ENCODE measurements at places on chromosomes 3 and 15.

- no peak for DNase-seq
Measured at GRCh38 chr15:69380100-69380725, 33.9 kb upstream of the KIF23 start.

- no peak for DNase-seq
Measured at GRCh38 chr3:167110901-167111300, 269.2 kb downstream of the ZBBX start.

DNA sequence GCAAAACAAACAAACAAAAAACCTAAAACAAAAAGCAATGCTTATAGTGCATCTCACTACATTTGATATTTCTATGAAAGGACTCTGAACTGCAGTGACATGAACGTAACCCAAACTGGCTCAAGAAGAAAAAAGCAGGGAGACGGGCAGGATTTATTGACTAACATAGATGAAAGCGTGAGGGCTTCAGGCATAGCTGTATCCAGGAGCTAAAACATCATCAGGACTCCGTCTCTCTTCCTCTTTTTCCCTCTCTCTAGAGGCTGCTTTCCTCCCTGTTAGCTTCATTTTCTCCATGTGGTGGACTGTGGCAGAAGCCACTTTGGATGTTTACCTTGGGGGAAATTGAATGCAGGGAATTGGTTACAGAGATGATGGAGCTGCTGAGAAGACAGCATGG is 418.2 kb upstream of the PROK2 start:
- DNase-seq: no peak

DNA sequence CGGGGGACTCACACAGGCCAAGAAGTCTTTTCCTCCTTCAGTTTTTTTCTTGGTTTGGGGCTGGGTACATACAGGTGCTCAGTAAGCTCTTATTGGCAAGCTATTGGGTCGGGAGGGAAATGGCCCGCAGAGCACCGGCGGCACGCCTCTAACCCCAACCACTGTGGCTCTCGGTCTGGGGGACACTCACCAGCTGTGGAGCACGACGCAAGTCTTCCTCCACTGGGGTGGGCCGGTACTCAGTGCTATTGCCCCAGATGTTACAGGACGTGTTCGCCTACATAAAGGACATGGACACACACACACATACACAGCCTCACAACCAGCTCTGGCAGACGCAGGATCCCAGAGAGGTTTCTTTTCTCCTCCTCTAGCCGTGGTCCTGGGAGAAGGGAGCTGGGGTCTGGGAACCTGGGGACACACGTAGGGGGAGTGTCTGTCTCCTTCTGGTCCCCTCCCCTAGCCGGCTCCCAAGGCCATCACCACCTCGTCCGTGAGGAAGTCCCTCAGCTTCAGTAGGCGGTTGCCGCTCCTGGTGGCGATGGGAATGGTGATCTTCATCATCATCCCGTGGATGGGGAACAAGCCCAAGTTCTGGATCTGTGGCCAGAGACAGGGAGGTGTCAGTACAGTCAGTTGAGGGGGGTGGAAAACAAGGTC is 33.4 kb downstream of the FEM1B start:
- no peak for DNase-seq

DNA sequence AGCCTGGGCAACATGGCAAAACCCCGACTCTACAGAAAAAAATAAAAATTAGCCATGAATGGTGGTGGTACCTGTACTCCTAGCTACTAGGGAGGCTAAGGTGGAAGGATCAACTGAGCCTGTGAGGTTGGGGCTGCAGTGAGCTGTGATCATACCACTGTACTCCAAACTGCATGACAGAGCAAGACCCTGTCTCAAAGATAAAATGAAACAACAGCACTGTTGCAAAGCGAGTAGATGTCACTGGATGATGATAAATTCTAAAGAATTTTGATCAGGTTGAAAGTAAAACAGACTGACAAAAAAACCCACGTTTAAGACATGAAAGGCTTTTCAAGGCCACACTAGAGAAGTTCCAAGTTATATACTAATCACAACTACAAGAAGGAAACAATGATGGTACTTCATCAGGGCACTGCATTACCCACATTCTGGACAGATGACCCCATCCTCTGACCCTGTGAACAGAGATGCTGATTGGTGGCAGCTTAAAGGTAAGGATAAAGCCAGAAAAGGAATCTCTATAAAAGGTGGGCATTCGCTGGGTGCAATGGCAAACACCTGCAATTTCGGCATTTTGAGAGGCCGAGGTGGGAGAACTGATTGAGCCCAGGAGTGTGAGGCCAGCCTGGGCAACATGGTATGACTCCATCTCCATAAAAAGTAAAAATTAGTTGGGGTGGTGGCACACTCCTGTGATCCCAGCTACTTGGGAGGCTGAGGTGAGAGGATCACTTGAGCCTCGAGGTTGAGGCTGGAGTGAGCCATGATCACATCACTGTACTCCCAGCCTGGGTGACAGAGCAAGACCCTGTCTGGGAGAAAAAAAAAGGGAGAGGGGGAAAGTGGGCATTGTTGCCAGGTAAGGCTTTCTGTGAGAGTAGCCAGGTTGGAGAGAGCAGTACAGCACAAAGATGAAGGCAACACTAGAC is 59.2 kb downstream of the TBL1XR1 start:
- no peak for DNase-seq

DNA sequence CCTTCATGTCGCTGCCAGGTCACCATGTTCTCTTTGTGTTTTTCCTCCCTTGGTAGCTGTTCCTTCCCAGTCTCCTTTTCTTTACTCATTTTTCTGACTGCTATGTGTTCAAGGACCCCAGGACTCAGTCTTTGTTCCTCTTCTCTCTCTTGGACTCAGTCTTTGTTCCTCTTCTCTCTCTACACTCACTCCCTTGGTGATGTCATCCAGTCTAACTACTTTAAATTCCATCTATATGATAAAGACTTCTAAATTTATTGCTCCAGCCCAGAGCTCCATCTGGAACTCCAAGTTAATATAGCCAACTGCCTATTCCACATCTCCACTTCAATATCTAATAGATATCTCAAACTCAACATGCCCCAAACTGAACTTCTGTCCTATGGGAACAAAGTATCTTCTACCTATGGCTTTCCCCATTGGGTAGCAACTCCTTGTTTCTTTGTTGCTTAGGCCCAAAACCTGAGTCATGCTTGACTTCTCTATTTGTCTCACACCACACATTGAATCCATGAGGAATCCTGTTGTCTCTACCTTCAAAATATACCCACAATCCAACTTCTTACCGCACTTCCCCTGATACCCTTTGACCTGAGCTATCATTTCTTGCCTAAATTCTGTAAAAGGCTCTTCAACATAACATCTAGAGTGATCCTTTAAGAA is 4.9 kb upstream of the DYNC1LI1 start:
- no peak for DNase-seq

DNA sequence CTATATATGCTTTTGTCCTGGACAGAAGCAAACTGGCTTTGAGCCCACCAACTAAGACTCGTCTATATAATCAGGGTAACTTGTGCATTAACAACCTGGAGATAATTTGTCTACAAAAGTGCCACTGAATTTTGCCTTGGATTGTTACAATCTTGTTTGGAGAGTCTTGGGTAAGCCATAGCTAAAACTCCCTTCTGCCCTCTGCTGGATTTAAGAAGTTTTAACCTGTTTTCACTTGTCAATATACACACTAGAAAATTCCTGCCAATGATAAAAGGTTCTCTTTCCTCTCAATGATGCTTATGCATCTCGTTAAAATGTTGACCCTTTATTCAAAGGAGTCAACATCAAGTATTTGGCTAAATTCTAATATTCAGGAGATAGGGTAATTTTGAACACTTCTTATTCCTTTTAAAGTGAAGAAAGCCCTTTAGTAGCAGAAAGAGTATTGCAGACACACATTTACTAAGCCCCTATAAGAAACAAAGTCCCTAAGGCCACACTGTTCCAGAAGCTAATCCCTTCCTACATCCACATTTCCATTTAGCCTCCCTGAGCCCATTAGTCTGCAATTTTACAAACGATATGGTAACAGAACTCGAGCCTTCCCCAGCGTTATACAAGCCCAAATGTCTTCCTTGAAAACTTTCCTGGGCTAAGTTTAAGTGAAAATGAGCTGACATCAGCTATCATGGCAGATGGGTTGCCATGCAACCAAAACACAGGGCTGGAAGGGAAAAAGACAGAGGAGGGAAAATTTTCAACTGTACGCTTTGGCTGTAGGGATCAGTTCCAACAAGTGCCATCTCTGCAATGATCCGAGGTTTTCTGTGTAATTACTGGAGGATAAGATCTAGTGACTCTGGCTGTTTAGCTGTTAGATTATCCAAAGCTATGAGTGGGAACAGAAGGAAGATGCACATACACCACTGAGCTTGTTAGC is 75.9 kb upstream of the FGF12 start:
- DNase-seq: peak; percentile 34

- DNase-seq: no peak
Measured at GRCh38 chr3:124075753-124076152, 83.8 kb upstream of the ROPN1 start.

- no peak for DNase-seq
Measured at GRCh38 chr3:1447452-1447851, 354.6 kb downstream of the CNTN6 start.

GRCh38 chr3:182252802-182253201 is 540.5 kb upstream of the ATP11B start:
- no peak for DNase-seq

GRCh38 chr3:39911465-39912309 is 102.3 kb downstream of the MYRIP start:
- no peak for DNase-seq

- no peak for DNase-seq
Measured at GRCh38 chr15:27686369-27686768, 412.7 kb downstream of the OCA2 start.

DNA sequence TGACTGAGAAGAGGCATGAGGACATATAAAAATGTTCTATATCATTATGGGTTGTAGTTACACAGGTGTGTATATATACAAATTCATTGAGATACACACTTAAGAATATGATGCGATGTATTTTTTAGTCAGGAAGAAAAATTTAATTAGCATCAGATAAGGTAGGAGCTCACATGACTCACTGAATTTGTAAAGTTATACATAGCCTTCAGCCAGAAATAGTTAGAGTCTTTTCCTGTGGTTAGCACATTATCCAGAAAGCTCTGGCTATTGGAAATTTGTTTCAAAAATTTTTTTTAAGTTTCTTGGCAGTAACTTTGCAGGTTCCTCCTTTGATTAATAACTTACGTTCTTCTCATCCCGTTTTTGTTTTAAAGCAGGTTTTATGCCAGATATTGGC is 88.6 kb downstream of the STT3B start:
- DNase-seq: no peak

GRCh38 chr3:7368597-7368996 is 507.7 kb downstream of the GRM7 start:
- no peak for DNase-seq

- DNase-seq: no peak
Measured at GRCh38 chr3:19540464-19540863, 392.2 kb downstream of the KCNH8 start.

GRCh38 chr3:149330609-149331331 is 2.7 kb downstream of the TM4SF18 start:
- DNase-seq: no peak

GRCh38 chr3:124401843-124402242 is 328.4 kb upstream of the UMPS start:
- DNase-seq: no peak

- DNase-seq: no peak
Measured at GRCh38 chr15:68391121-68391520, 40.8 kb downstream of the ITGA11 start.

- no peak for DNase-seq
Measured at GRCh38 chr3:87410110-87410509, 133.7 kb upstream of the POU1F1 start.

DNA sequence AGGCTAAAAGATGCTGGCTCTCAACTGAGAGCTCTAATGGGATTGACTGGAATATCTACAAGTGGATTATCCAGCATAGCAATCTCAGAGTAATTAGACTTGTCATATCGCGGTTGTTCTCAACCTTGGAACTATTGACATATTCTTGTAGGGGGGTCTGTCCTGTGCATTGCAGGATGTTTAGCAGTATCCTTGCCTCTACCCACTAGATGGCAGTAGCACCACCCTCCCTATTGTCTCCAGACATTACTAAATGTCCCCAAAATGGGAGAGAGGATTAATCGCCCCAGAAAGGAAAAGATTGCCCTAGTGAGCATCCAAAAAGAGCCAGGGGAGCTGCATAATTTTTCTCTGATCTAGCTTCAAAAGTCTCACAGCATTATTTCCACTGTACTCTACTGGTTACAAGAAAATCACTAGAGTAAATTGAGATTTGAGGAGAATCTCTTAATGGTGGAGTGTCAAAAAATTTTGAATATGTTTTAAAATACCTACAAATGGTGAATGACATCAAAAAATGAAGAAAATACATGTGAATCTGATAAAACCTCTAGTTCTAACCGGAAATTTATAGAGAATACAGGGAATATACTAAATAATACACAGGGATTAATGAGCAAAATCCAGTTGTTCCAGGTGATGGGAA is 388.2 kb upstream of the AGTR1 start:
- DNase-seq: no peak

GRCh38 chr15:38587214-38587613 is 22.6 kb upstream of the RASGRP1 start:
- DNase-seq: no peak

- DNase-seq: no peak
Measured at GRCh38 chr15:68719672-68720071, 101.0 kb downstream of the ANP32A start.

GRCh38 chr3:141432904-141433303 is 53.9 kb upstream of the RASA2 start:
- DNase-seq: no peak

- DNase-seq: no peak
Measured at GRCh38 chr3:168051531-168052471, 43.9 kb downstream of the GOLIM4 start.

GRCh38 chr3:4060064-4060463 is 243.1 kb upstream of the SETMAR start:
- no peak for DNase-seq

DNA sequence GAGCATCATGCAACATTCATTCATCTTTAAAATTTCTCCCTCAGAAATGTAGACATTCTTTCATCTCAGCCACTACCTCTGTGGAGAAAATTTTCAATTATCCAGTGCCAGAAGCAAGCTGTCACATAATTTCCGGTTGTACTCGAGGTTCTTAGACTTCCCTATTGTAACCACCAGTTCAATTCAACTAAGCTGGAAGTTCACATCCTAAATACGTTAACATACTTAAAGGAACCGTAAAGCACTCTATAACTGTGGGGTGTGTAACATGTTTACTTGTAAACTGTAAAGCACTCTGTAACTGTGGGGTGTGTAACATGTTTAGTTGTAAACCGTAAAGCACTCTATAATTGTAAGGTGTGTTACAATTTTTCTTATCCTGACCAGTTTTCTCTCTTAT is 150.3 kb downstream of the PLCL2 start:
- DNase-seq: no peak

DNA sequence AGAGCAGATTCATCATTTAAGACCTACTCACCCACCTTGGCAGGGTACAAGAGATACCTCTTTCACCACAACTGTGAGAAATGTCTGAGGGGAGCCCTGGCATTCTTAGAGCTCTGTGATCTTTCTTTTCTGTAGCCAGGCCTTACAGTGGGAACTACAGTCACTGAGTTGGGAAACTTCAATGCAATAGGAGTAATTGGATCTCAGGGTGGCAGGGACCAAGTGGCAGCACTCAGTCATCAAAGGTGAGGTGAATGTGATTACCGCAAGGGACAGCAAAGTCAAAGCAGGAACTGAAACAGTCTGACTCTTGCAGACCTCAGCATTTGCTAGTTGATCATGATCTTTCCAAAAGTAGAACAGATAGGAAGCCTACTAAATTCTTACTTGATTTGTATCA is 7.2 kb upstream of the MCF2L2 start:
- no peak for DNase-seq

- no peak for DNase-seq
Measured at GRCh38 chr15:55707518-55707917, 35.4 kb downstream of the PRTG start.
